ENCODE measurements at places on chromosomes 2 and 18.

- DNase-seq, result no peak
Measured at GRCh38 chr2:73611867-73612266, 30.4 kb downstream of the NAT8 start.

DNA sequence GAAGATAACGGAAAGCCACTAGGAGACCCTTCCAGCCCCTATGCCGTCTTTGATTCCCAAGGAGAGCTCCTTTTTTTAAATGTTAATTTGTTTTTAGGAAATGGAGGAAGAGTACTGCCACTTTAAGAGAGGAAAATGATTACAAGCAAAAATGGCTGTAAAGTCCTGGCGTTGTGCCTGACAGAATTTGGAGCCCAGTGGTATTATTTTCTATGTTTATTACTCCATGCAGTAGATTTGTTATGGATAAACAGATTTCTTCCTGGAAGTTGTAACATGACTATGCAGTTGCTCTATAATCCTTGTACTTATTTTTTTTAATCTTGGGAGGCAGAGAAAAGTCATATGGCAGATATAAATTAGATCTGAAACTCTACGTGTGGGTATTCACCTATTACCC, 141.3 kb downstream of the GBX2 start:
- no peak for DNase-seq

DNA sequence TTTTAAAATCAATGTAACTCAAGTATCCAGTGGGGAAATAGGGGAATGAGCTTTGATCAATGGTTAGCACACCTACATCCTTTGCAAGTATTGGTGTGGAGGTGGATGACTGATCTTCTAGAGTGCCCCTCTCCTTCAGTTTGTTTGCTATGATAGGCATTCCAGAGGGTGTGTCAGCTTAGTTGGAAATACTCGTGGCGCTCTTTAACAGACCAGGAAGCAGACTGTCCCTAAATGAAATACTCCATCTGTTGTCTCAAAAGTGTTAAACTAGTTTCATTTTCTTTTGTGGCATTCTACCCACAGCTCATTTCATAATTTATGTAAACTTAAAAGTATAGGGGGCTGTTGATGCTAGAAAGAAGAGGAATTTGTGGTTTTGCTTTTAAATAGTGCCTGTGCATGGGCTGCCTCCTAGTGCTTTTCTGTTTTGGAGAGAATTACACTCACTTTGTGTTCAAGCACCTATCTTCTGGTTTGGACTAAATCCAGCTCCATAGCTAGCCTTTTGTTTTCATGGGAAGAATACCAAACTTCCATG, 66.2 kb downstream of the STAT1 start:
- no peak for DNase-seq

DNA sequence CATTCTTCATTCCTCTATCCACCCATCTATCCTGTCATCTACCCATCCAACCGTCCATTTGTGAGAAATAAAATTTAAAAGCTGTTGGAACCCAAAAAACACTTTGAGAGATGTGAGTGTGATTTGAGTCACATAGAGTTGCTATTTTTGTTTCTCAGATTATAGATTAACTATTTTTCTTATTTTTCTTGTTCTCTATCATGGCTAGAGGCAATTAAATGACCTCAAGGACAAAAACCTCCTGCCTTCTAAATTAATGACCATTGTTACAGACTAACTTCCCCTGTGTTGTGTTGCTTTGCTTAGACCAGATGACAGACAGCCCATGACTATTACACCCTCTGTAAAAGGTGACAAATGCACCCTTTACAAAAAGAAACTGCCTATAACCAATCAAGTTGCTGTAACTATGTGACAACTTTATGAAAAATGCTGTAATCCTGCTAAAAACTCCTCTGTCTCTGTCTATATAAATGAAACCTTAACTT, 207.9 kb upstream of the CXCR4 start:
- no peak for DNase-seq

DNA sequence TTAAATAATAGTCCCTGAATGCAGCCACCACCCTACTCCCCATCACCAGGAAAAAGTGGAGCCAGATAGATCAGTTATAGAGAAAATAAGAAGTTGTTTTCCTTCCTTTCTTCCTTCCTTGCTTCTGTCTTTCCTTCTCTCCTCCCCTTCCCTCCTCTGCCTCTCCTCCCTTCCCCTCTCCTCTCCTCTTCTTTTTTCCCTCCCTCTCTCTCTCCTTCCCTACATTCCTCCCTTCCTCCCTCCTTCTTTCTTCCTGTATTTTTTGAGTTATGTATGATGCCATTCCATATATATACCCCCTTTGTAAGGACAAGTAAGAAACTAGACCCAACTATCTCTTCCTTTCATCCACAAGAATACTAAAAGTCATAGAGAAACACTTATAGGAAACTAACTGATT, 265.7 kb downstream of the AGPS start:
- no peak for DNase-seq

DNA sequence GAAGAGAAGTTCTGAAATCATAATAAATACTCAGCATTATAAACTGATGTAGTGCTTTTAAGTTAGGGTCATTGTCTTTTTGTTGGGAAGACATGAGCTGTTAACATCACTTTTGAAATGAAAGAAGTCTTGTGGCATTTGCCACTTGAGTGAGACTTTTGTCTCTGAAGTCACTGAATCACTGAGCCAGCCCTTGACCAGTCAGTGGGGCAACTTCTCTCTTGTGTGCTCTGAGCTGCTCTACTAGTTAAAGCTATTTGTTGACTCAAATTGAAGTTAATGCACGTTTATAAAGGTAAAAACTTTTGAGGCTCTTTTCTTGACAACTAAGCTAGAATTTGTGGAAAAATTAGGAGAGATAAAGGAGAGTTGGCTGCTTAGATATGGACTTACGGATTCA, 6.7 kb downstream of the WDR43 start:
- no peak for DNase-seq

- no peak for DNase-seq
Measured at GRCh38 chr2:8094526-8094925, 587.3 kb upstream of the ID2 start.

GRCh38 chr2:108182489-108182888, 57.3 kb upstream of the SULT1C3 start:
- no peak for DNase-seq

DNA sequence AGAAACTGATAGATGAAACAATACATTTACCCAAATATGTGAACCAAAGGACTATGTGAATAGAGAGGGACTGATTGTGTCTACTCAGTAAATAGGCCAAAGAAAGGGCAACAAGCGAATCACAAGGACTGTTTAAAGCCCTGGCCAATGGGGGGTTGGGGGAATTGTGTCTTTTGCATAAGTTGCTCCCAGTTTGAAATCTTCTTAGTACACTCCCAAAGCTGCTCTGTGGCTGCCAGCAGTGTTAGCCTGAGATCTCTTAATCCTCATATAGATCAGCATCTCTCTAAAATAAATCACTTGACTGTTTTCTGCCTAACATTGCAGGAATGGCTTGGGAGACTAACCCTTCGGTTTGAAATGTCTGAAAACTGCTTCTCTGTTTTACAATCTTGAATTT, 236.4 kb downstream of the PLCL1 start:
- DNase-seq, result no peak

GRCh38 chr18:12426924-12427323, 19.2 kb downstream of the PRELID3A start:
- no peak for DNase-seq

- no peak for DNase-seq
Measured at GRCh38 chr18:8732442-8733360, 27.3 kb downstream of the MTCL1 start.

- DNase-seq, result no peak
Measured at GRCh38 chr2:164065038-164065437, 329.2 kb upstream of the FIGN start.

- no peak for DNase-seq
Measured at GRCh38 chr2:228105526-228106250, 75.8 kb downstream of the SPHKAP start.

- DNase-seq, result no peak
Measured at GRCh38 chr18:2653467-2653866, 2.1 kb upstream of the SMCHD1 start.

DNA sequence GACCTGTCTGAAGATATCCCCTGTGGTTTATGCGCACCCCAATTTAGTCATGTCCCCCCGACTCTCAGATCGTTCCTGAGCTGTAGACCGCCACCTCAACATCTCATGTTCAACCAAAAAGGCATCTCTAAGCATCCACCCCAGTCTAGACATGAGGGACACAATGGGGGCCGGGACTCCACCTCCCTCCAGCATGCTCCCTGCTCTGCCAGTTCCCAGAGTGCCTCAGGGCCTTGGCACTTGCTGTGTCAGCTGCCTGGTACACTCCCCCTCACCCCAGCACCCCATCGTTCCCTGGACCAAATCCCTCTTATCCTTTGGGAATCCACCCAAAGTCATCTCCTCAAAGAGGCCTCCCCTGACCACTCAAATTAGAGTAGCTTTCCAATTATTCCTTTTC, 22.2 kb downstream of the TNS1 start:
- no peak for DNase-seq

- no peak for DNase-seq
Measured at GRCh38 chr2:43541165-43541564, 54.7 kb downstream of the THADA start.

DNA sequence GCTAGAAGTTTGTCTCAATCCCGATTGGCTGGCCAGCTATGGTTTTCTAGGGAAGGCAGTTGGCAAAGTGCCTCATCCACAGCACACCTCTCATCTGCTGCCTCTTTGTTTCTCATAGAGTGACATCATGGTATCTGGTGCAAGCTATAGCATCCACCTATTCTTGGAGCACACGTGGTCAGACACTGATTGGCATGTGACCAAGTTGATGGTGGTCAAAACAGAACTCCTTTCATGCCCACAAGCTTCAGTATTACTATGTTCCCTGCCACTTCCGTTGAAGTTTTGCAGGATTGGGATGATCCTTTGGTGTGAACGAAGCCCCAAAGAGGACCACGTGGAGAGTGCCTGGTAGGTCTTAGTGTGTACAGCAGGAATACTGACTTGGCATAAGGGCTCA, 28.8 kb downstream of the TTC32 start:
- no peak for DNase-seq

GRCh38 chr18:9951022-9951859, 37.4 kb downstream of the VAPA start:
- no peak for DNase-seq

GRCh38 chr2:203987959-203988358, 51.4 kb downstream of the ICOS start:
- DNase-seq, result no peak

All from stimulated activated naive CD8-positive, alpha-beta T cell treated with anti-CD3 and anti-CD28 coated beads, Interleukin-15, Interleukin-2, amounts not matched to agents 100 U/mL and 50 U/mL, for 24 hours (primary cell).